ENCODE measurements at places on chromosomes 11 and 22.

DNA sequence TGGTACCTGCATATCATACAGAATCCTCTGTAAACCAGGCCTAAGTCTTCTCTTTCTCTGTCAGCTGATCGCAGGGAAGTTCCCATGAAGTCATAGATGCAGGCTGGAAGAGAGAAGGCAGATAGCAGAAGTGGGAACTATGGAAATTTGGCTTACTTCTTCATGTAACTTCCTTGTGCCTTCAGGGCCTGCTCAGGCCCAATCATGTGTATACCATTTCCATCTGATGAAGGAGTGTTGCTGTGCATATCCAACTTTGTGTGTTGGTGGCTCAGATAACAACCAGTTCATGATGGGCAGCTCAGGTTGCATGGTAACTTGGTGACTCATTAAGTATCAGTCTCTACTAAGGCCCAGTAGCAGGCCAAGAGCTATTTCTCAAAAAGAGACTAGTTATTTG, 53.1 kb upstream of the CEP295 start:
- DNase-seq = no peak

- no peak for DNase-seq
These were observed at the start of gene ABCC8 for GRCh38 chr11:17476317-17477083. Gene ABCC8, minus strand, starts transcription at chr11:17476845. Its CDS starts 69 bp downstream, at chr11:17476776.

- DNase-seq = no peak
These were observed 311.6 kb downstream of the MIAT start for GRCh38 chr22:26968859-26969523.

DNA sequence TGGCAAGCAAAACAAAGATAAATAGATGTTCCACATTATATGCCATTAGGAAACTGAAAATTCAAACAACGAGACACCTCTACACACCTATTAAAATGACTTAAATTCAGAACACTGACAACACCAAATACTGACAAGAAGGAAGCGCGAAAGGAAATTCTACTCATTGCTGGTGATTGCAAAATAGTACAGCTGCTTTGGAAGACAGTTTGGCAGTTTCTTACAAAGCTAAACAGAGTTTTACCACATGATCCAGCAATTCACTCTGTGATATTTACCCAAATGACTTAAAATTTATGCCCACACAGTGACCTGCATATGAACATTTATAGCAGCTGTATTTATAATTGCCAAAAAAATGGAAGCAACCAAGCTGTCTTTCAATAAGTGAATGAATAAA, 232.6 kb downstream of the CASP12 start:
- DNase-seq = no peak

GRCh38 chr11:12009617-12010321, 1.3 kb upstream of the DKK3 start:
- no peak for DNase-seq

GRCh38 chr11:35529971-35530495, 4.6 kb upstream of the PAMR1 start:
- no peak for DNase-seq

DNA sequence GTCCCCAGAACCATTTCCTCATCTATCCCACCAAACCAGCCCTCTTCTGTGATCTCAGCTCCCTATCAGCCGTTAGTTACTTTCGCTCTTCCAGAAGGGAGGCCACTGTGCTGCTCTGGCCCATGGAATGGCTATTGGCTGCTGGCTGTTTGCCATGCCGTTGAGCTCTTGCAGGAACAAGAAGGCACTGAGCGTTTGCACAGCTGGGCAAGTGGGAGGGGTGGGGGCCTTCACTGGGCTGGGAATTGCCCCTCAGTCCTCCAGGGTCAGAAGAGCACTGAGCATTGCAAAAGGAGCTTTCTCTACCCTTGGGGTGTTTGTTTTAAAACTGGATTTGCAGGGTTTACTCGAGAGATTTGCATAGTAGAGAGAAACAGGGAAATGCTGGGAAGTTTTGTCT, 129.0 kb upstream of the PARVA start:
- DNase-seq = no peak

- no peak for DNase-seq
These were observed at the start of gene GPR152 for GRCh38 chr11:67452141-67452952. Gene GPR152, minus strand, starts transcription at chr11:67452729. Its CDS starts 5 bp downstream, at chr11:67452724.

- no peak for DNase-seq
These were observed 26.2 kb downstream of the OR2AG2 start for GRCh38 chr11:6745465-6746015.

DNA sequence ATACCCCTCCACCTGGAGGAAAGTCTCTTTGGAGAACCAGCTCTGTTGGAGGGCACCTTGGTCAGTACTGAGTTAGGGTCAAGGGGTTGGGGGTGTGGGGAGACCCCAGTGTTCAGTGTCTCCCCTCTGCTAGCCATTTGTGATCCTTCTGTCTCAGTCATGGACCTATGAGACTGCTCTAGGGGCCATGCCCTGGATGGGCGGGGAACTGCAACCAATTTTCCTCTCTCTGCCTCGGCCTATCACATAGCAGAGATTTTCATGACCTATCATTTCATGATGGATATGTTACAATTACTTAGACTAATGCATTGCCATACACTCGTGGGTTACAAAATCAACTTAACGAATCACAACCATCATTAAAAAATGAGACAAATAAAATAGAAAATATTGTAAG, 7.4 kb downstream of the OTOG start:
- DNase-seq = no peak

DNA sequence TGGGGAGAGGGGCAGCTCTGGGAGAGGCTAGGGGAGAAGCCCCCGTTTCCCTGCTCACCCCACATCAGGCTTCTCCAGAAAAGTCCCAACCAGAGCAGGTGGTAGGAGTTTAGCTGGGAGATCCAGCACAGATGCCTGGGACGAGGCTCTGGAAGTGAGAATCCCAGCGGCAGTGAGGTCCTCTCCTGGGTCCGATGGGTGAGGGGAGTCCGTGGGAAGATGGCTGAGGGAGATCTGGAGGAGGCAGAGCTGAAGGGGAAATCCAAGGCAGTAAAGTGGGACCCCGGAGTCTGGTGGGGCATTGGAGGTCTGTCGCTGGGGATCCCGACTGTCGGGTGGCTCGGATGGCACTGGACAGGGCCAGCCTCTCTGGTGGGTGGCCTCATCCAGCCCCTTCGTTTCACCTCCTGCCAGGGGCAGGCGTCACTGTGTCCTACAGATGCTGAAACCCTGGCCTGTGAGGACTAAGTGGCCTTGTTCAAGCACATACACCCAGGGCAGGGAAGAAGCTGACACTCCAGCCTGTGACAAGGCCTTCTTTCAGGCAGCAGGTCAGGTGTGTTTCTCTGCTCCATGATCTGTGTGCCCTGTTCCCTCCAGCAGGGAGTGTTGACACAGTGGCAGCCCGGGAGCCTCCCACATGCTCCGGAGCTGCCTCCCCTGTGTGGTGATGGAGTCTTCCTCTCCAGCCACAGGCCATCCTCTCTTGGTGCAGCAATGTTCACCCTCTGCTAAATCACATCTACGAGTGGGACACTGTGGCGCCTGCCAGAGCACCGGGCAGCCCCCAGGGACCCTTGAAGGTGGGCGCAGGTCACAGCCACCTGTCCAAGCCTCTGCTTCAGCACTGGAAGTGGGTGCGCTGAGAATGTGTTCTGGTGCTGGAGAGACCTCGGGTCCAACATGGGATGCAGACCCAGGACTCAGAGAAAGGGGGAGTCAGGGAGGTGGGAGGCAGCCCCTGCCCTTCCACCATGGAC, 850.8 kb downstream of the BRD1 start:
- no peak for DNase-seq

- DNase-seq = no peak
These were observed 451 bp downstream of the OR51E1 start for GRCh38 chr11:4644233-4644632.

- DNase-seq = no peak
These were observed 67.3 kb downstream of the PDE2A start for GRCh38 chr11:72606748-72607468.

DNA sequence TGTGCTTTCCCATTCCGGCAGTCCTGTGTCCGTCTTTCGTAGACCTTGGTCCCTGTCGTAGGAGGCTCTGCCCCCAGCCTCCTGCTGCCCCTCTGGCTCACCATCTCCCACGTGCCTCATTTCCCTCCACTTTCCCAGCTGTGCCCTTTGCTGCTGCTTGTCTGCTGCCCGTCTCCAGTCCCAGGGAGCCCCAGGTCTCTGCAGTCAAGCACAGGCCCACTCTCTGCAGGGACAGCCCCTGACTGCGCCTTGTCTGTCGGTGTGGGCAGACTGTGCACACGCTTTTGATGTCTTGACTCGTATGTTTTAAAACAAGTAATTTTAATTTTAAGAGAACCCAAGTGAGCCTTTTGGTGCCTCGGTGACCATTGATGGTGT, 12.4 kb downstream of the DGCR8 start:
- no peak for DNase-seq

DNA sequence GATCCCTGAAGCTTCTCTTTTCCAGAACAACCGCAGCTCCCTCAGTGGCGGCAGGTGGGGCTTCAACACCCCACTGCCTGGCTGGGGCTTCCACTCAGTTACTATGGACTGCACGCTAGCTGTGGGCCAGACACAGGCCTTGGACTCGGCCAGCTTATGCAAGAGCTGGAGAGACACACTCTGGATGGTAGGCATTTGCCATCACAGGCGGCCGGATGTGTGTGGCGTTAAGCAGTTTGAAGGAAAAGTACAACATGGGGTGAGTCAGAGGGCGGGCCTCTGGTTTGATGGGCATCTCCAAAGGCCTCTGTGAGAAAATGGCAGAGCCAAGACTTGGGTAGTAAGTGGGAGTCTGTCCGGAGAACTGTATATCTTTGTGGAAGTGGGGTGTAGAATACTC, 17.6 kb downstream of the KCNJ4 start:
- no peak for DNase-seq

DNA sequence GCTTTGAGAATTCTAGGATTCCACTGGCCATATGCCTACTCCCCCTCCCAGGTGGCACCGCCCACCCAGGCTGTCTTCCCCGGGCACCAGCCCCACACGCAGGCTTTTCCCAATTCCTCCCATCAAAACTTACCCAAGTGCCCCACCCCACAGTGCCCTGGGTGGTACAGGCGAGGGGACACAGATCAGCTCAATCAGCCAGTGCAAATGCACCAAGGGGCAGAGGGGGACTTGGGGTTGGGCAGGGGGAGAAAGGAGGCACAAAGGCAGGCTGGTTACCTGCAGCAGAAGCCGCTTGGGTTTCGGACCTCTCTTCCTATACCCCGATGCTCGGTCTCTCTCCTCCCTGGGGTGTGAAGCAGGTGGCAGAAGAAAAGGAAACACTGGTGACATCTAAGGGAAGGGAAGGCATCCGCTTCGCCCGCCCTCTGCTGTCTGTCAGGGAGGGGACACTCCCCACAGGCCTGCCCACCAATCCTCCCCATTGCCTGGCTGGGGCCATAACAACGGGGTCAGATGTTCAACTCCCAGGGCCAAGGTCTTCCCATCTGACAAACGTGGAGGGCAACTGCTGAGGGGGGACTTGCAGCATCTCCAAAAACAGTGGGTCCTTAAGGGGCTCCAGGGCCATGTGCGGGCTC, 14.0 kb downstream of the CBX7 start:
- DNase-seq = no peak

DNA sequence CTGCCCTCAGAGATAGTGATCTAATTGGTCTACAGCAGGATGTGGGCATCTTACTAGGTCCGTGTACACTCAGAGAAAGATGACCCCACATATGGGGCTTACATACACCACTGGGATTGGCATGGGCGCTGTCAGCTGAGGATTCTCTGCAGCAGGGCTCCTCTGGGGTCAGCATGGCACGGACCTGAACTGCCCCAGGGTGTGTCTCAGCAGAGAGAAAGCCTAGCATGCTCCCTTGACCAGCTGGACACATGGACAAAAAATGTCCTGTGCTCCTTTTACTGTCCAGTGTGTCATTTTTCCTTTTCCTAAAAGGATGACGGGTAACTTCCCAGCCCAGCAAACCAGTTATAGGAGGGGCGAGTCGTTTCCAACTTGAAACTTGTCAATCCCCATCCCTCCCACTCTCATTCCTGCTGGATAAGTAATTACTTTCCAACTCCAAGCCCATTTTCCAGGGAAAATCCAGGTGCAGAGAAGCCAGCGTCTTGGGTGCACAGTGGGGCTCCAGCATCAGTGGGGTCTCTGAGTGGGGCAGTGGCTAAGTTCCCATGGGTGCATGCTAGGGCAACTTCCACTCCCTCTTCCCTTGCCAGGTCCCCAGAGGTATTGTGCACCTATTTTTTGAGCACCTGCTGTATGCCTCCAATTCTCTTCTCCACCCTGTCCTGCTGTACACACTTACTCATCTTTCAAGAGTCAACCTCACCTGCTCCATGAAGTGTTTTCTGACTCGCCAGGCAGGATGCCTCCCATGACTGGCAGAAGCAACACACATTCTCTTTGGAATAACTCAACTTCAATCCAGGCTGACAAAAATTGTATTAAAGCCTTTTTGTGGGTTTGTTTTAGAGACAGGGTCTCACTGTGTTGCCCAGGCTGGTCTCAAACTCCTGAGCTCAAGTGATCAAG, 5.0 kb downstream of the VSTM5 start:
- no peak for DNase-seq

DNA sequence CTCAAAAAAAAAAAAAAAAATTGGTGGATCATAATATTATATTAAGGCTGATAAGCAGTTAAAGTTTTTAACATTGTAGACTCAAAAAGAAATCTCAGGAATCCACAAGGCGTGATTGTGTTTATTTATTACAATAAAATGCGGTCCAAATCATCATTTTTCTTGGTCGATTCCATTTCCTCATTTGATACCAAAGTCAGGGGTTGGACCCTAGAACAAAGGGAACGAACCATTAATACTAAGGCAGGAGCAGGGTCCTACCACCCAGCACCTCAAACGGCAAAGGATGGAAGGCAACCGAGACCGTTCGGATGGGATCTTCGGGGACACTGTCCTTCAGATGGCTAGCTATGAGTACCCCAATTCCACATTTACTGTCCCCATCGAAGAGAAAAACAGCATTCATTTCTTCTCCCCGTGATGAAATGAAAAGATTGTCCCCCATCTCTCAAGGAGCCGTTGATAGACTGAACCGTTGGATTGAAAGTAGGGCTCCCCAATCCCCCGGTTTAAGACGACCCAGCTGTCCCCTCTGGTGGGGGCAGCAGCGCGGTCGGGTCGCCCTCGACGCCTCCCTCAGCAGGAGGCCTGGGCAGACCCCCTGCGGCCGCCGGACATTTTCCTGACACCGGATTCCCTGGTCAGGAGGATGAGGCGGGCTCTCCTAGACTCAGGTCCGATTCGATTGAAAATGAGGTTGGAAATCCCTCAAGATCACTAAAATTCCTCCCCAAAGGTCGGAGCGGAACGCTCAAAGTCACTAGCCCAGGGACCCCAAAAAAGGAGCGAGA, 607 bp downstream of the DMC1 start:
- DNase-seq = no peak
